Testis (tissue), 5 donors: ENCODE measurements at places on chromosomes 6 and 20. TPM values are rescaled to one million over a fixed set of nuclear protein-coding genes. Genes with fewer than 3 reads are reported as not detected.

Gene ACOT8
- total RNA-seq, result 79.6 TPM

- no peaks in the 10 kb centered on the region for H3K27me3 ChIP-seq
- DNase-seq, result no peak
- H3K36me3 ChIP-seq, result no peaks in the 10 kb centered on the region
These were observed 78.7 kb downstream of the SGK1 start for GRCh38 chr6:134238960-134239795.

Gene EYS
- total RNA-seq, result 2.6 TPM

GRCh38 chr6:44257753-44258324 lies 511 bp upstream of the SLC35B2 start:
- peak overlapping the region; percentile 90 for H3K27ac ChIP-seq
- H3K4me3 ChIP-seq, result peak overlapping the region; percentile 97
- no peak for DNase-seq
- H3K4me1 ChIP-seq, result peaks cover 14% of the 10 kb centered on the region
- H3K36me3 ChIP-seq, result no peaks in the 10 kb centered on the region
